Astrocyte (in vitro differentiated cells and primary cell): ENCODE measurements at places on chromosomes 11 and 22.
A peak's percentile ranks its signal among the peaks of the same experiment; 100 is the strongest.

- H3K27me3 ChIP-seq = no peaks in the 10 kb centered on the region
- H3K27ac ChIP-seq = peak overlapping the region; percentile 96
- peaks cover 15% of the 10 kb centered on the region for H3K4me1 ChIP-seq
- H3K36me3 ChIP-seq = peaks cover 2% of the 10 kb centered on the region
Observed at GRCh38 chr22:42080287-42080686, 787 bp downstream of the SMDT1 start.

- no peaks in the 10 kb centered on the region for H3K27me3 ChIP-seq
- peaks cover 20% of the 10 kb centered on the region for H3K4me1 ChIP-seq
- no peak overlapping the region for H3K27ac ChIP-seq
- no peak overlapping the region for H3K4me3 ChIP-seq
- peak; percentile 50 for DNase-seq
- peaks cover 9% of the 10 kb centered on the region for H3K36me3 ChIP-seq
Observed at GRCh38 chr11:61733120-61733978, 19.1 kb upstream of the MYRF start.

DNA sequence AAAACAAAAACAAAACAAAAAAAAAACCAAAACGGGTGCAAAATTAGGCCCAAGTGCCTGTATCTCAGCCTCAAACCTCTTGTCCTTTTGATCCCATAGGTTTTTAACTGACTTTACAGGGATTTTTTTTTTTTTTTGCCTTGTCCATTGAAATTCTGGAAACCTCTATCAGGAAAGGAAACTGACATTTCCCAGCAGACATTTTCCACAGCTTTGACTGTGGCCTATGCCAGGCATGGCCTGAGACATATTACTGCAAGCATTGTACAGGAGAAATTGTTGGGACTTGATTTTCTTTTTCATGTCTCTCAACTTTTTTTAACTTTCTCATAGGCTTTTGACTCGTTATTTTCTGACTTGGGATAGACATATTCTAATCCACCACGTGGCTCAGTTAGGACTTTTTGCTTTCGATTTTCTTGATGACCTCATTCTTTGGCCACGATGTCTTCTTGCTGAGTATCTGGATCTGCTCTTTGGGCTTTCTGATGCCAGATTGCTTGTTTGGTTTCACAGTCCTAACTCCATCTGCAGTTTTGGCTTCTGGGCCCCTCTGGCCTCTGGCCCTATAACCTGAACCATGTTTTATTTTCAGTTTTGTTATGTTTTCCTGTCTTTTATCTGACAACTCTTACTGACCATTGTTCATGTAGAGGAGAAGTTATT, 336.1 kb upstream of the C11orf87 start:
- DNase-seq = no peak
- no peaks in the 10 kb centered on the region for H3K36me3 ChIP-seq

- DNase-seq = no peak
- H3K4me3 ChIP-seq = no peak overlapping the region
- H3K27me3 ChIP-seq = no peaks in the 10 kb centered on the region
Observed at GRCh38 chr11:64893194-64894069, 15.0 kb upstream of the EHD1 start.

DNA sequence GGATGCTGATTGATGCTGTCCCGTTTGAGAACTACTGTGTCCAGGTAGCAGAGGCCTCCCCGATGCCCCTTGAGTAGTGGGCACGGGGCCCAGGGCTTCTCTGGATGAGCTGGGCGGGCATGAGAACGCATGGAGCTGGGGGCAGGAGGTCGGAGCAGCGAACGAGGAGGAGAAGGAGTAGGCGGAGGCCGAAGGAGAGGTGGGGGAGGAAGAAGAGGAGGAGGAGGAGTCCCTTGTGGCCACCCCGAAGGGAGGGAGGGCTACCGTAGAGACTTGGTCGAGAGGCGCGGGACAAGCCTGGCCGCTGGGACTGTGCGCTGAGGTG, 62.9 kb downstream of the CRYBB2 start:
- no peak for DNase-seq
- H3K27me3 ChIP-seq = peaks cover 34% of the 10 kb centered on the region
- no peak overlapping the region for H3K27ac ChIP-seq
- H3K4me3 ChIP-seq = no peak overlapping the region
- H3K4me1 ChIP-seq = no peaks in the 10 kb centered on the region

DNA sequence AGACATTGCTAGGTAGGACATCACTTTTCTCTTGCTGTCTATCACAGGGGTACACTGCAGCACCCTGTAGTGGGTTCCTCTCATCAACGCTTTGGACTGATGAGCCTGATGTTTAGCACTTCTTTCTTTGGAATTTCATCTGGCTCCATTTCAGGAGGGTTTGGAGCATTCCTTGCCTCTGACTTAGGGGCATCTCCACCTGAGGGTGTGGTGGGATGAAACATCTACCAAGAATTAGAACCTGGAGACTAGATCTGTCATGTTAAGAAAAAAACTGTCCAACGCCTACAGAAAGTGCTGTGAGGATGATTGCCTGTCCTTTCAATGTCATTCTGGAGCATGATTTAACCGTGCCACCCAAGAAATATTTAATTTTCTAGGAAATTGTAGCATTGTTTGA, 648.4 kb downstream of the ETS1 start:
- H3K27me3 ChIP-seq = no peaks in the 10 kb centered on the region
- H3K36me3 ChIP-seq = no peaks in the 10 kb centered on the region
- H3K27ac ChIP-seq = no peak overlapping the region
- no peaks in the 10 kb centered on the region for H3K4me1 ChIP-seq

GRCh38 chr11:67608486-67608885, 1.8 kb downstream of the NDUFV1 start:
- peaks cover 7% of the 10 kb centered on the region for H3K4me1 ChIP-seq
- DNase-seq = no peak
- H3K4me3 ChIP-seq = no peak overlapping the region

- no peak overlapping the region for H3K27ac ChIP-seq
- peaks cover 22% of the 10 kb centered on the region for H3K4me1 ChIP-seq
- peak; percentile 82 for DNase-seq
Observed at GRCh38 chr11:35321532-35322317, 97.6 kb downstream of the SLC1A2 start.

DNA sequence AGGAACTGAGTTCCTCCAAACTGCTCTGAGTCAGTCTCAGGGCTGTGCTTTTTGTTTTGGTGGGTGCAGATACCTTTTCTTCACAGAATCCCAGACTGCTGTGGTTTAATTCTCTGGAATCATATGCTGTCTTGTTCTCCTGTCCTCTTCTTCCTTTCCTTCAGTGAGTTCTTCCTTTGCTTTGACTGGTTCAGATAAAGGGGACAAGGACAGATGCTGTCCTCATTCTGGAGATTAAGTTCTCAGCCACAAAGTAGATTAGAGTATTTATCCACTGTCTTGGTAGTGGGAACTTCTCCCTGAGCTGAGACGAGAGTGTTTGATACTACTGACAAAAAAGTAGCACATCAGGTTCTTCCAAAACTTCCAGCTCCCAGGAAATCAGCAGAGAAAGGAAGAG, 13.3 kb downstream of the ZDHHC5 start:
- H3K27me3 ChIP-seq = no peaks in the 10 kb centered on the region
- H3K27ac ChIP-seq = no peak overlapping the region
- no peak overlapping the region for H3K4me3 ChIP-seq

- H3K27me3 ChIP-seq = no peaks in the 10 kb centered on the region
- H3K4me3 ChIP-seq = no peak overlapping the region
- no peaks in the 10 kb centered on the region for H3K4me1 ChIP-seq
- H3K27ac ChIP-seq = no peak overlapping the region
- H3K36me3 ChIP-seq = no peaks in the 10 kb centered on the region
- DNase-seq = peak; percentile 18
Observed at GRCh38 chr11:6438979-6439571, 1.7 kb downstream of the HPX start.

DNA sequence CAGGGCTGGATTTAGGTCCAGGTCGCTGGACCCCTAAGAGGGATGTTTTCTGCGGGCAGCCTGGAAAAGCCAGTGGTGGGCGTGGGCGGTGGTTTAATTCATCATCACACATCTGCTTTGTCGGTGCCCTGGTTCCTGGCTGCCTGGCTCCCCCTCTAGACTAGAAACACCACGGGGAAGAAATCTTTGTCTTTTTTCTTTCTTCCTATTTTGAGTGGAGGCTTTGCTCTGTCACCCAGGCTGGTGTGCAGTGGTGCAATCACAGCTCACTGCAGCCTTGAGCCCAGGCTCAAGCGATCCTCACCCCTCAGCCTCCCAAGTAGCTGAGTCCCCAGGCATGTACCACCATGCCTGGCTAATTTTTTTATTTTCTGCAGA, 86.6 kb upstream of the LINC01488 start:
- peaks cover 2% of the 10 kb centered on the region for H3K27me3 ChIP-seq
- H3K36me3 ChIP-seq = no peaks in the 10 kb centered on the region
- DNase-seq = peak; percentile 15
- H3K4me3 ChIP-seq = no peak overlapping the region
- H3K27ac ChIP-seq = no peak overlapping the region

GRCh38 chr22:45441138-45441537, 27.6 kb downstream of the RIBC2 start:
- no peak overlapping the region for H3K4me3 ChIP-seq
- H3K27ac ChIP-seq = no peak overlapping the region
- peaks cover 5% of the 10 kb centered on the region for H3K4me1 ChIP-seq
- H3K36me3 ChIP-seq = no peaks in the 10 kb centered on the region
- DNase-seq = no peak
- no peaks in the 10 kb centered on the region for H3K27me3 ChIP-seq

- H3K4me1 ChIP-seq = no peaks in the 10 kb centered on the region
- H3K36me3 ChIP-seq = no peaks in the 10 kb centered on the region
- no peak overlapping the region for H3K27ac ChIP-seq
Observed at GRCh38 chr11:30665067-30665466, 78.9 kb upstream of the MPPED2 start.

- DNase-seq = no peak
- H3K27ac ChIP-seq = no peak overlapping the region
- no peaks in the 10 kb centered on the region for H3K36me3 ChIP-seq
- H3K4me3 ChIP-seq = no peak overlapping the region
- H3K4me1 ChIP-seq = no peaks in the 10 kb centered on the region
Observed at GRCh38 chr22:49152127-49152938, 675.3 kb downstream of the BRD1 start.

- H3K27me3 ChIP-seq = no peaks in the 10 kb centered on the region
- H3K27ac ChIP-seq = no peak overlapping the region
- peaks cover 53% of the 10 kb centered on the region for H3K4me1 ChIP-seq
Observed at GRCh38 chr11:65474864-65475263, 24.0 kb upstream of the MALAT1 start.

DNA sequence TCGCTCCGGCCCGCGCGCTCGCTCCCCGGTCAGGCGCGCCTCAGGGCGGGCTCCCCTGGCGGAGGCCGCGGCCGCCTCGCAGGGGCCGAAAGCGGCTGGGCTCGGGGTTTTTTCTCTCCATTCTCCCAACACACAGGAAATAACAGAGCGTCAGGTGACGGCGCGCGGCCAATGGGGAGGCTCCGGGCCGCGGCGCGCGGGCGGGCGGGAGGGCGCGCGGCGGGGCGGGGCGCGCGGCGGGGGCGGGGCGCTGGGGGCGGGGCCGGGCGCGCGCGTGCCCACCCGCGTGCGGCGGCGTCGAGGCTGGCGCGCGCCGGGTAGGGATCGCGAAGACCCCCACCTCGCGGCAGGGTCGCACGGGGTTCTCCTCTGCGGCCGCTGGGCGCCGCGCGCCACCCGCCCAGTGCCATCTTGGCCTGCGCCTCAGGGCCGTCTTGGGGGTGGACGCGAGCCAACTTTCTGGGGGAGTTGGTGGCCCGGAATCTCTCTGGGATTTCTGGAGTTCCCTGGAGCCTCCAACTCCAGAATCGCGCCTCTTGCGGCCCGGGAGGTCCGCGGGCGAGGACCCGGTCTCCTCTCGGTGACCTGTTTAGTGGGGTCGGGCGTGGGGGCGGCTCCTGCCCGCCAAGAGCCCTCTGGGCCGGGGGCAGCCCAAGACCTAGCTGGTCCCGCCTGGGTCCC, at the start of gene TCF20:
Gene TCF20 (minus strand): TSS at position 144 of the 681 bp plus-strand sequence. CDS start 55,348 bp downstream, outside the sequence.
- H3K36me3 ChIP-seq = no peaks in the 10 kb centered on the region
- peak; percentile 47 for DNase-seq
- H3K4me1 ChIP-seq = peaks cover 7% of the 10 kb centered on the region
- no peaks in the 10 kb centered on the region for H3K27me3 ChIP-seq
- H3K27ac ChIP-seq = peak within 1 kb of the TSS; percentile 31
- peak within 1 kb of the TSS; percentile 80 for H3K4me3 ChIP-seq

DNA sequence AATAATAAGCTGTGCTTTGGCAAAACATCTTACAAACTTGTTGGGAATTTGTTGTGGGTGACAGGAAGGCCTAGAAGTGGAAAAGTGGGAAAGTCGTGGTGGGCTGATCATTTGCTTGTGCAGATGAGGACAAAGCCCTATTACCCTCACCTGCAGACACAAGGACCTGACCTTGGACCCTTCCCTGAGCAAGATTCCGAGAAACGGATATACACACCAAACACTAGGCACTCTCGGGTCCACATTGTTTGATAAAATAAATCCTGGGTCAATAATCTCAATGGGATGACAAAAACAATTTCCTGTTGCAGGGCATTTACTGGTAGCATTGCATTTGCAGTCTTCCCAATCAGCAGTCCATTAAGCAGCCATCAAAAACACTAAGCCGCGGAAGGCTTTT, 89.7 kb downstream of the GAB2 start:
- no peaks in the 10 kb centered on the region for H3K27me3 ChIP-seq
- H3K4me1 ChIP-seq = no peaks in the 10 kb centered on the region
- no peak overlapping the region for H3K27ac ChIP-seq
- DNase-seq = no peak
- no peak overlapping the region for H3K4me3 ChIP-seq
- no peaks in the 10 kb centered on the region for H3K36me3 ChIP-seq

GRCh38 chr11:99682646-99683045, 661.9 kb downstream of the CNTN5 start:
- no peaks in the 10 kb centered on the region for H3K4me1 ChIP-seq
- no peak overlapping the region for H3K4me3 ChIP-seq
- DNase-seq = no peak
- no peaks in the 10 kb centered on the region for H3K27me3 ChIP-seq
- H3K36me3 ChIP-seq = no peaks in the 10 kb centered on the region

DNA sequence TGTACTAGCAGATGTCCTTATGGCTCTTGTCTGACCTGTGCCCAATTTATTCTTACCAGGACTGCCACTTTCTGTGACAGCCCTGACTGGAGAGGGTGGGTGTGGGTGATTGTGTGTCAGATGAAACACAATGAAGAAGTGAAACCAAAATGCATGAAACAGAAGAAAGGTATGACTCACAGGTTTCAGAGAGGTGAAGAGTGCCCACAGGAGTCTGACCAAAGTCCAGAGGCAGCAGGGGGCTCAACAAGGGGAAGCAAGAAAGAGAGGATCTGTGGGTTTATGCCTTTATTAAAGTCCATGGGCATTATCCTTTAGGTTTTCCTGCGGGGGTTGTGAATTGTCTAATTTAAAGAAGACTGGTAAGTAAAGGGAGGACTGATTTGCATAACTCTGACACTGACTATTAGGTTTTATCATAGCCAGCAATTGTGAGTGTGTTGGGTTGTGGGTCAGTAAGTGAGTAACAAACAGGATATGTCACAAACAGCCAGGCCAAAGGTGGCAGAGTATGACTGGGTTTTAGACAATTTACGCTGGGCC, 3.9 kb upstream of the OR4C6 start:
- H3K4me3 ChIP-seq = no peak overlapping the region
- no peaks in the 10 kb centered on the region for H3K4me1 ChIP-seq
- no peak overlapping the region for H3K27ac ChIP-seq
- DNase-seq = no peak
- no peaks in the 10 kb centered on the region for H3K27me3 ChIP-seq

GRCh38 chr11:46127150-46127638, 5.9 kb upstream of the PHF21A start:
- no peak overlapping the region for H3K27ac ChIP-seq
- H3K4me3 ChIP-seq = no peak overlapping the region
- no peaks in the 10 kb centered on the region for H3K36me3 ChIP-seq
- H3K27me3 ChIP-seq = peaks cover 2% of the 10 kb centered on the region

GRCh38 chr11:122852074-122852795, 13.9 kb downstream of the CRTAM start:
- no peaks in the 10 kb centered on the region for H3K36me3 ChIP-seq
- no peaks in the 10 kb centered on the region for H3K27me3 ChIP-seq
